ENCODE measurements at places on chromosomes 6 and 20. TPM values are rescaled to one million over a fixed set of nuclear protein-coding genes. Genes with fewer than 3 reads are reported as not detected.

The CST2 gene
- total RNA-seq: not detected

The FAM217A gene
- not detected for total RNA-seq

The CGA gene
- not detected for total RNA-seq

The PCSK2 gene
- 0.74 TPM for total RNA-seq

The PABPC1L gene
- 2.4 TPM for total RNA-seq

The PRICKLE4 gene
- total RNA-seq: 0.88 TPM

The TCF21 gene
- total RNA-seq: 5.3 TPM

The TPD52L2 gene
- total RNA-seq: 72.0 TPM

The PNLDC1 gene
- 0.33 TPM for total RNA-seq

The AHCY gene
- total RNA-seq: 66.2 TPM

The CUL7 gene
- total RNA-seq: 7.0 TPM

GRCh38 chr6:167541544-167541943 is 216.7 kb downstream of the TTLL2 start:
- DNase-seq: no peak

GRCh38 chr6:27593861-27594260 is 121.0 kb upstream of the ZNF184 start:
- DNase-seq: no peak

- no peak for DNase-seq
These were observed 584.4 kb upstream of the CDH4 start for GRCh38 chr20:60667641-60668040.

DNA sequence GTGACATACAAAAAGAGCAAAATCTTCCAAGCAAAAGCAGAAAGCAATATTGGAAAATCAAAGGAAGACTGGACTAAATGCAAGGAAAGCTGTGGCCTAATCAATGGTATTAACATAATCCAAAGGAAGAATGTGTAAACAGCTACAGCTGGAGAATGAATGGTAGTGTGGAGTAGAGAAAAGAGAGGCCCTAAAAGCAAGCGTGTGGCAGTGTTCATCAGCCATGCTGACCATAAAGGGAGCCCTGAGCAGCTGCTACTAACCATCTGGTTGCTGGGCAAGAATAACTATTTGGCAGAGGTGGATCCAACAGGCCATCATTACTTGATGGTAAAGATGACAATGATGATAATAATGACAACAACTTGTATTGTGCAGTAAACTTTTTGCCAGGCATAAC is 148.5 kb upstream of the BEND6 start:
- no peak for DNase-seq

GRCh38 chr20:62062661-62063314 is 2.9 kb downstream of the TAF4 start:
- no peak for DNase-seq

DNA sequence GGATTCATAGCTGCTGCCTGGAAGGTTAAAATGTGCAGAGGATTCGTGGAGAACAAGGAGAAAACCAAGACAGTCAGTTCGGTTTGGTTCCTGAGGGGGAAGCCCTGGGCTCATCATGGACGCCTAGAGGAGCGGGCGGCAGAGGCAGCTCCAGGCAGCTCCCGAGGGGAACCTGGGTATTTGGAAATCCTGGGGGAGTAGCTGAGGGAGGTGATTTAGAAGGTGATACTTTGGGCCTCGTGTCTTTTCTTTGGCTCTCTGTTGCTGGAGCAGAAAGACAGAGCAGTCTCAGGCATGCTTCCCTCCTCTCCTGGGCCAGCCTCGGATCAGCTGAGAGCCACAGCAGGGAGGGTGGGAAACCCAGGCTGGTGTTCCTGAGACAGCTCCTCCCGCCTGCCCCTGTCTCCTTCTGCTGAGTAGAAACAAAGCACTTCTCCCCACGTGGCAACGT is 139.5 kb downstream of the DLL1 start:
- DNase-seq: peak; percentile 6

- peak; percentile 55 for DNase-seq
These were observed 94.5 kb downstream of the HTR1B start for GRCh38 chr6:77368660-77369313.

- no peak for DNase-seq
These were observed 109.7 kb downstream of the LRFN2 start for GRCh38 chr6:40477246-40478126.

DNA sequence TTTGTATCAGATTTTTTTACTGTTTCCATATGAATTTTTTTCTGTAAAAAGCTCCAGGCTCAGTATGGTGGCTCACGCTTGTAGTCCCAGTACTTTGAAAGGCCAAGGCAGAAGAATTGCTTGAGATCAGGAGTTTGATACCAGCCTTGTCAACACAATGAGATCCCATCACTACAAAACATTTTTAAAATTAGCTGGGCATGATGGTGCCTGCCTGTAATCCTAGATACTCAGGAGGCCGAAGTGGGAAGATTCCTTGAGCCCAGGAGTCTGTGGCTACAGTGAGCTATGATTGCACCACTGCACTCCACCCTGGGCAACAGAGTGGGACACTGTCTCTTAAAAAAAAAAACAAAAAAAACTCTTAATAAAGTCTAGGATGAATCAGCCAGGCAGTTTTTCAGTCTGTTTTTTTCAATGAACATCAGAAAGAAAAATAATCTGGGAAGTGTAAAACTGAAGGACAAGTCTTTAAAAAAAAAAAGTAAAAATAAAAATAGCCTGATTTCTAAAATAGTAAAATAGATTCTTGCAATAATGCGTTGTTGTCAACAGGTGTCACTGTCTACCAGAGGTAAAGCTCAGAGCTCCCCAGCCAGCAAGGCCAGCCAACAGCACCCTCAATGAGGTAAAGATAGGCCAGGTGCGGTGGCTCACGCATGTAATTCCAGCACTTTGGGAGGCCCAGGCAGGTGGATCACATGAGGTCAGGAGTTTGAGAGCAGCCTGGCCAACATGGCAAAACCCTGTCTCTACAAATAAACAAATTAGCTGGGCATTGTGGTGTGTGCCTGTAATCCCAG is 9.3 kb upstream of the ATG5 start:
- DNase-seq: no peak

DNA sequence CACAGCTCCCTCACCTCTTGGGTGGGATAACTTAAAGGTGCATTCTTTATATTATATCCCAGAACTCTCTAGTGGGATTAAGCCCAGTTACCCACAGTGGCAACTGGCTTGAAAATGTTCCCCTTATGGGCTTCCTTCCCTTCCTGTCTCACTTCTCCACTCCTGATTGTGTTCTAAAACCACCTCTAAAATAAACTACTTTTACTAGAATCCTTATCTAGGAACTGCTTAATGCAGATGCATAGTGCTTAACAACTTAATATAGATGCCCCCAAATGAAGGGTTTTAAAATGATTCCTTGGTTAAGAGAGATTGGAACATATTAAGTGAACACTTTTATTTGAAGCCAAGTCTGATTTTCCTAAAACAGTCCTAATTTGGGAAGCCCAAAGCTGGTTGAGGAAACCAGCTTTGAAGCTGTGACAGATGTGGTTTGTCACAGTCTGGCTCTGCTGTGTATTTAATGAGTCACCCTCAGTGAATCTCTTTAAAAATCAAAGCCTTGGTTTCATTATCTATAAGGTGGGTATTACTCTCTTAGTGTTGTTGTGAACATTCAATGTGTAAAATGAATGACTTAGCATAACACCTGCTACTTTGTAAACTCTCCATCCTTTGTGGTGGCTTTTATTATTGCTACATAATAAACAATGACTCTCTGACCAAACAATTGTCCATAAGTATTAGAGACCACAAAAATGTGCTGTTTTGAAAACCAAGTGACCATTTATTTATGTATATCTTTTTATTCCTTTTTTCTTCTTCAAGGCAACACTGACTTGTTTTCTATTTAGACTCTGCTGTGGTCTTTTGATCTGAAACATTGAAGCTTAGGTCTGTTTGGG is 24.4 kb downstream of the PLCB1 start:
- DNase-seq: no peak

DNA sequence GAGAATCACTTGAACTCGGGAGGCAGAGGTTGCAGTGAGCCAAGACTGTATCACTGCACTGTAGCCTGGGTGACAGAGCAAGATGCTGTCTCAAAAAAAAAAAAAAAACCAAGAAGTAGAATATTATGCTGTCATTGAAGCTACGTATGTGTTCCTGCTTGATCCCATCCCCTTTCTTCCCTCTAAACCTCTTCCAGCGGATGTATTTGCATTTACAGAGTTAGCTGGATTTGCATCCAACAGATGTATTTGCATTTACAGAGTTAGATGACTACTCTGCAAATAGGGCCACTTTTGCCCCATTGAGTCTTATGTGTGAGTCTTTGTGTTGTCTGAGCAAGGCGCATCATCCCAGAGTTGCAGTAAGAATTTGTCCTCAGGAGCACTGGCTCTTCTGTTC is 24.9 kb upstream of the IPCEF1 start:
- DNase-seq: no peak

DNA sequence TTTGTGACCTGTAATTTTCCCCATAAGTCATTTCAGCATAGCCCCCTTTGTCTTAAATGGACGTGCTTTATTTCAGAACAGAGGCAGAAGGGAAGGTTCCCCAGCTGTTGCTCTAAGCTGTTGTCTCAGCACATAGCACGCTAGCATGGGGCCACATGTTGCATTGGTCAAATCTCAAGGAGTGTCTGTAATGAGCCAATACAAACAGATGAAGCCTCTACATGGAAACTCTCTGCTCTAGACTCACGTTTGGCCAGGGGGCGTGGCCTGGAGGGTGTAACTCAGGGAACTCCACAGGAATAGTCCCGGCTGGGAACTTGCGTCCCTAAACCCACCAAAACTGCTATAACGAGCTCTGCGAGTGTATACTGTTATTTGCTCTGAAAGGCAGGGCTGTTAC is 35.2 kb upstream of the SLC22A2 start:
- no peak for DNase-seq

- no peak for DNase-seq
These were observed 17.6 kb upstream of the GATA5 start for GRCh38 chr20:62493253-62493885.

- DNase-seq: no peak
These were observed 113.4 kb downstream of the PSMB1 start for GRCh38 chr6:170439366-170440361.

GRCh38 chr6:113364766-113365165 is 492.4 kb upstream of the MARCKS start:
- no peak for DNase-seq

- no peak for DNase-seq
These were observed 12.4 kb upstream of the RBM38 start for GRCh38 chr20:57378646-57379262.

- no peak for DNase-seq
These were observed 353.9 kb downstream of the BCKDHB start for GRCh38 chr6:80460257-80460865.

GRCh38 chr6:140285471-140285870 is 911.0 kb upstream of the CITED2 start:
- DNase-seq: no peak

GRCh38 chr20:363319-364078 is 16.6 kb downstream of the NRSN2 start:
- no peak for DNase-seq

DNA sequence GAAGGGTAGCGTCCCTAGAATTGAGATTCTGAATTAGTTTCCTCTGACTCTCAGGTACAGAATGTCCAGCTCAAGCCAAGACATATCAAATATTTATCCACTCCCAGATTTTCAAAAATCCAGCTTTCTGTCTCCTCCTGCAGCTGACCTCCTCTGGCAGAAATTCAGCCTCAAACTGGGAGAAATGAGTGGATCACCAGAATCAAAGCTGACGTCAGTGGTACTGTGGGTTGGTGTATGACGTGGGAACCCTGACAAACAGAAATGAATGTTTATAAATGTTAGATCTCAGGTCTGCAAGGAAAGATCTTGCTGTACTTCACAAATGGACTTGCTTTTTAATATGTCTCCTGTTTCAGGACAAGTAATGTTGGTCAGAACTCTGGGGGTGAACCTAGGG is 595.0 kb downstream of the PTPRT start:
- DNase-seq: no peak

DNA sequence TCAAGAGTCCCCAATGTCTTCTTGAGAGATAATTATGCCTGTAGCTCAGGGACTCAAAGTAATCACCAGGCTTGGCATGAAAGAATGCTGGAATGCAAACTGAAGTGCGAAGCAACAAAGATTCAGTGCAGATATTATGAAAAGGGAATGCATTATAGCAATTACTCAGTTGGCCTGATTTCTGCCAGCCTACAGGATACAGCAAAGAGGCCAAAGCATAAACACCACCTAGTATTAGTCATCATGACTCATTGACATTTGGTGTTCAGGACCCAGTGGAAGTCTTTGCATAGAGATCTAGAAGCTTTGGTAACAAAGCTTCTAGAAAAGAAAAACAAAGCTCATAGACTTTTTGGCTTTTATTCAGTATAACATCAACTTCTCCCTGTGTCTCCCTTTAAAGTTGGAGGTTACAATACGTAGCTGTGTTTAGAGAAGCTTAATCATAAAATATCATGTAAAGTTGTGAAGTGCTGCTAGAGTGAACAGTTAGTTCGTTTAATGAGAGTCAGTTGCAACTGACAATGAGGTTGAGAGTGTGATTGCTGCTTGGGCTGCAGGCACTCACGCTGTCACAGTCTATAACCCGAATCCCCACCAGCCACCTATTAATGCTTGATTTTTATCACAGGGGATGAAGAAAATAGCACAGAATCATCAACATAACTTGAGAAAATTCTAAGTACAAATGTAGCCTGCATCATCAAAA is 932.7 kb downstream of the TFAP2A start:
- DNase-seq: no peak

- DNase-seq: no peak
These were observed 131.2 kb upstream of the FAM184A start for GRCh38 chr6:119209452-119210205.

GRCh38 chr20:60024245-60024644 is 66.0 kb downstream of the CDH26 start:
- no peak for DNase-seq

- no peak for DNase-seq
These were observed 73.3 kb downstream of the ADGRG6 start for GRCh38 chr6:142374965-142375733.

DNA sequence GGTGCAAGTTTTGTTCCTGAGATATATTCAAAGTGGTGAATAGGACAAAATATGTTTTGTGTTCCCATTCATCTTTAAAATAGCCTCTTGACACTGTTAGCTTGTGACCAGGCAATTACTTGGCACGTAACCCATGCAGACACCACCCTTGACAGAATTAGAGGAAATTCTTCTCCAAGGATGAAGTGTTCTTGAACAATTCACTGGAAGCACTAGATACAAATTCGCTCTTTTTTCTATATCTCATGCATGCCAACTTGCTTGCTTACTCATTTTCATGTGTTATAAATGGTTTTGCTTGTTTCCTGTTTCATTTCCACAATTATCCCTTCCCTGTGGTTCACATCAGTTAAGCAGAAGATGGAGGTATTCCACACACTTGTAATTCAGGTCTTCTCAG is 105.2 kb upstream of the MAN1A1 start:
- no peak for DNase-seq

DNA sequence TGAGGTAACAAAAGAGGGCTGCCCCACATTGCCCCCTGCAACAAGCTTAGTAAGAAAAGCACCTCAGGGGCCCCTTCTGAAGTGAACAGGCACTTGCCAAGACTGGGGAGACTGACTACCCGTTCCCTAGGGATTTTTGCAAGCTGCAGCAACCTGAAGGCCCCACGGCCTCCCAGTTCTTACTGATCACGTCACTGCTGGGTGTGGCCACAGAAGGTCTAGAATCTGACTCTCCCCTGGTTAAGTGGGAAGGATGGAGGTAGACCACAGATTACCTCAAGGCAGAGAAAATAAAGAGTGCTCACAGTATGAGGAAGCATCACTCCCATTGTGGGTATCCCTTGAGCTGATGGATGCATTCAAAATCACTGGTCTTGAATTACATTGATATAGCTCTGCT is 201.5 kb upstream of the KCNQ5 start:
- DNase-seq: no peak

Data from left ventricle myocardium inferior (tissue), 1 donor.